ENCODE measurements at places on chromosomes 16 and 17.

DNA sequence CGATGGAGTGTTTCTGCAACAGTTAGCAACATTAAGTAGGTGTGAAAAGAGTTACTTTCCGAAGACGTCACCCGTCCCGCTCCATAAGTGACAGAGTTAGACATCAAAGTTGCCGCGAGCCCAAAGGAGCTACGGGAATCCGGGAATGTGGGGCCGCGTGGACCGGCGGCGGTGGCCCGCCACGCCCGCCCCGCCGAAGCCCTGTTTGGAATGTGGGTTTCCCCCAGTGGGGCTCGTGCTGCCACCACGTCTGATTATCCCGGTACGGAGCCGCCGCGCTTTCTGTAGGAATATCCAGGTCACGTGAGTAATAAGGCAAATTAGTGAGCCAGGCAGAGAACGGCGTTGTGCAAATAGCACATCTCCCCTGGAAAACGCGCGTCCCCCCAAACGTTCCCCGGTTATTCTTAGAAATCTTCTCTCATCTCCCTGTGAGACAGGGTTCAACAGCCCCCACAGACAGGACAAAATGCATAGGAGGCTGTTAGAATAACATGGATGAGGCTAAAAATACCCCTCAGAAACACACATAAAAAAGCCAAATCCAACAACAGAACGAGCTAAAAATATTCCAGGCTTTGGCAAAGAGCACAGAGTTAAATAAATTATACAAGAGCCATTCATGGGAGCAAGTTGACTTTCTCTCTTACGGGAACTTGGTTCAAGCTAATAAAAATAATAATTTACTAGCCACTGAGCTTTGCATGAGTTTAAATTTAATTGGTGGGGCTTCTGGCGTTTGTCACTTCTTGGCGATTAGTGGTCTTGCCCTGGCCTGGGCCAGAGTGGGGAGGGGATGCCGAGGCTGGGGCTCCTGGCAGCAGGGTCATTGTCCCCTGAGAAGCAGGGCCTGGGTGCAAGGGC, 8.6 kb downstream of the BAHCC1 start:
- no peak for DNase-seq

GRCh38 chr17:81740395-81740961, 28.4 kb downstream of the SLC25A10 start:
- no peak for DNase-seq

DNA sequence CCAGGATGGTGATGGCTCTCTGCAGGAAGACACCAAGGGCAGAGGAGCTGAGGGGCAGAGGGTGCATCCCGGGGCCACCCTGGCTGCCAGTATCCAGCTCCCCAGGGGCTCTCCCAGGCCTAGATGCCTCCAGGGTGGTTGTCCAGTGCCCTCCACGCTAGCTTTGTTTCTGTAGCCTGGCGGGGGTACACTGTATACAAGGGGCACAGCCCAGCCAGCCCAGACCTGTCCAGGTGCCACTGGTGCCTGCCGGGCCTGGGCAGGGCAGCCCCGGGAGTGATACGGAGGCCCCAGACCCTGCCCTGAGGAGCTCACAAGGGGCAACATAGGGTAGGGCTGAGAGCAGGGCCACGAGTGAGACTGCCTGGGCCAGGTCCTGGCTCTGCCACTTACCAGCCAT, 14.6 kb upstream of the TRPV3 start:
- no peak for DNase-seq

DNA sequence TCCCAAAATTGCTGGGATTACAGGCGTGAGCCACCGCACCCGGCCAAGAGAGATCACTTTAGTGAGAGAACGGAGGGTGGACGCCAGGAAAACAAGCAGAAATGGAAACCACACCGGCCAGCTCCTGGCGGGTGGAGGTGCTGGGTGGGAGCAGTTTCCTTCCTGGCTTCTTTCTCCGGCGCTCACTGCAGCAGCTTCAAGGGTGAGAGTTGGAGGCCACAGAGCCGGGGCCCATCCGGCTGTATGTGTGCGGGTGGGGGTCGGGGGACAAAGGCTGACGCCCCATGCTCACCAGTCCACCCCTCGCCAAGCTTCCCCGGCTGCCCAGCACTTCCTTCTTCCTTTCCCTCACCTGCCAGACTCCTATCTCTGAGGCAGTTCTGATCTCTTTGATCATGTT, 13.5 kb upstream of the BHLHA9 start:
- DNase-seq, result no peak

- no peak for DNase-seq
Measured at GRCh38 chr17:34570506-34570905, 8.9 kb upstream of the TMEM132E start.

- DNase-seq, result no peak
Measured at GRCh38 chr16:11528053-11528452, 58.7 kb downstream of the LITAF start.

DNA sequence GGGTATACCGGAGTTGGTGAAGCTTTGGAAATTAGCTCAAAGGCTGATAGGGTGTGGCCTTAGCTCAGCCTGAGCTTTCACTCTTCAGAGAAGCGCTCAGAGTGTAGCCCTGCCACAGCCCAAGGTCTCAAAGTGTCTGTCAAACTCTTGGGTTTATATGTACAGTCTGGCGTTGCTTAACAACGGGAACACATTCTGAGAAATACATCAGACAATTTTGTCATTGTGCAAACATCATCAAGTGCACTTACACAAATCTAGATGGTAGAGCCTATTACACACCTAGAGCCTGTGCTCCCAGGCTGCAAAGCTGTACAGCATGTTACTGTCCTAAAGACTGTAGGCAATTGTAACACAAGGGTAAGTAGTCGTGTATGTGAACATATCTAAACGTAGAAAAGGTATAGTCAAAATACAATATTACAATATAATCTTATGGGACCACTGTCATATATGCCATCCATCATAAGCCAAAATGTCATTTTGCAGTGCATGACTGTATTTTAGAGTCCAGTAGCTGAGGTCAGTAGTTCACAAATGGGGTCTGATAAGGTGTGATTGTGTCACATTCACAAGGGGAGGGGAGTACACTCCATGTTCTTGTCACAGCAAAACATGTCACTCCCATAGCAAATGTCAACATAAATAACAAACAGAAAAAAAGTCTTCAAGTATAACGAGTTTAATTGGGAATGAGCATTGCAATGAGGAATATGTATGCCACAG, 20.6 kb downstream of the CHAD start:
- no peak for DNase-seq

DNA sequence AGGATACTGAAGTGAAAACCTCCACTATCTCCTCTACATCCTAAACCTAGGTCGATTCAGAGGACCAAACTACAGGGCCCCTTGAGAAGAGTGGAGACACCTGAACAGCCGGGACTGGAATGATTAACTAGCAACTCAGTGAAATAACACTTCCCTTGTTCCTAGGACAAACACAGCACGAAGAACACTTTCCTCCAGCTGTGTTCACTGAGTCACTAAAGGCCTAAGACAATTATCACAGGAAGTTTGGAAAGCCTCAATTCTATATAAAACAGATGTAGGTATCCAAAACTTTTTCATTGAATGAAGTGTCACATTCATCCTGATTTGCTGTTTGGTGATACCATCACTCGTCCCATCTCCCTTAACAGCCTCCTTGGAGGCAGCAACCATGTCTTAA, 15.5 kb upstream of the CUEDC1 start:
- DNase-seq, result no peak

DNA sequence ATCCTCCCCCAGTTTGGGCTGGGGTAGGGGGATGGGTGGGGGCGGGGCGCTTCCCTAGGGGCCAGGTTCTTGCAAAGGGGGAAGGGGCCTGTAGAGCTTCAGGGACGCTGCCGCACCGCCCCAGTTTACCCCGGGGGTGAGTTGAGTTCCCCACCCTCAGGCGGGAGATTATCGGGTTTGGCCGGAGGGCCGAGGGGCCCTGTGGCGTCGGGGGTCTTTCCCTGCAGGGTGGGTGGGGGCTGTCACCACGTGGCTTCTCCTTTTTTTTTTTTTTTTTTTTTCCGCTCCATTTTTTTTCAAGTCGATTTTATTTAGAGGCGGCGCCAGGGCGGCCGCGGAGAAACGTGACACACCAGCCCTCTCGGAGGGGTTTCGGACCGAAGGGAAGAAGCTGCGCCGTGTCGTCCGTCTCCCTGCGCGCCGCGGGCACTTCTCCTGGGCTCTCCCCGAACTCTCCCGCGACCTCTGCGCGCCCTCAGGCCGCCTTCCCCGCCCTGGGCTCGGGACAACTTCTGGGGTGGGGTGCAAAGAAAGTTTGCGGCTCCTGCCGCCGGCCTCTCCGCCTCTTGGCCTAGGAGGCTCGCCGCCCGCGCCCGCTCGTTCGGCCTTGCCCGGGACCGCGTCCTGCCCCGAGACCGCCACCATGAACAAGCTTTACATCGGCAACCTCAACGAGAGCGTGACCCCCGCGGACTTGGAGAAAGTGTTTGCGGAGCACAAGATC, at the start of gene IGF2BP1:
IGF2BP1 (plus strand) TSS at position 283 of the 724 bp plus-strand sequence; CDS start at position 644, 361 bp downstream.
- no peak for DNase-seq

- DNase-seq, result no peak
Measured at GRCh38 chr16:23486480-23486879, 23.8 kb downstream of the GGA2 start.

GRCh38 chr16:4319454-4320421, 3.9 kb downstream of the GLIS2 start:
- peak; percentile 66 for DNase-seq

All from CD4-positive, alpha-beta T cell treated with Interleukin-4 for 1 hour (primary cell).